Effector CD8-positive, alpha-beta T cell (primary cell): ENCODE measurements at places on chromosomes 13 and 19.

DNA sequence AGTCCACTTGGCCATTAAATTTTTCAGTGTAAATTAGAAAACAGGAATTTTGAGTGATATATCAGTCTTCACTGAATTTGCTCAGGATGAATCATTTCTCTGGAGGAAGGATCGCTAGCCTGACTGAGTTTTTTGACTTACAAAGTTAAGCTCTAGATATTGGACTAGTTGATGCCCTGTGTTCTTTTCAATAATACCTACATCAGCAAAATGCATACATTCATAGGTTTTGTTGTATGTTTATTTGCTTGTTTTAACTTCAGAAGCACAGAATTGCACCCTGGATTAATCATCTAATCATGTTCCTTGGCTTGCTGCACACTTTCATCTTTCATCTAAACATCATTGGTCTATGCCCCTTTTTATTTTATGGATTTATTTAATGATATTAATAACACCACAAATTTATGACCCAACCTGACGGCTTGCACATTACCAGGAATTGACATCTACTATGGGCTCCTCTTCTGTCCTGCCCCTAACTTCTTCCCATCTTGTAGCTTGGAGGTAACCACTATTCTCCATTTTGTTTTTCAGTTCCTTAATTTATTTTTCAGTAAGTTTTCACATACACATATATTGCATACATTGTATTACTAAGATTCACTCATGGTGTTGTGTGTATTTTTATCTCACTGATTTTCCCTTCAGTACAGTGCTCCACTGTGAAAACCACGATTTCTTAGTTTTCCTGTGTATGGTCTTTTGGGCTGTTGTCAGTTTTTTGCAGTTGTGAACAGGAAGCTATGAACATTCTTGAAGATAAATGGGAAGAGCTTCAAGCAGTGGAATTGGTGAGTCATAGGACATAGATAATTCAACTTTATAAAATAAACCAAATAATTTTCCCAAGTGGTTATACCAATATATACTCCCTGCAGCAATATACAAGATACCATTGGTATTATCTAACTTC is 23.3 kb downstream of the COMMD6 start:
- no peak for DNase-seq

GRCh38 chr13:59047546-59047945 is 1116.2 kb downstream of the DIAPH3 start:
- DNase-seq = no peak

GRCh38 chr19:33302175-33302973 is at the start of gene CEBPA:
TSS of gene CEBPA (minus strand) at chr19:33302534. CDS start at chr19:33302414, 120 bp downstream.
- no peak for DNase-seq

GRCh38 chr13:81025091-81025490 is 684.2 kb upstream of the SPRY2 start:
- no peak for DNase-seq

- DNase-seq = no peak
Observed at GRCh38 chr19:53785196-53785889, 38.8 kb downstream of the NLRP12 start.

- no peak for DNase-seq
Observed at GRCh38 chr19:2041433-2041682, 9.7 kb downstream of the MKNK2 start.
